ENCODE measurements at places on chromosomes 11 and 22. TPM values are rescaled to one million over a fixed set of nuclear protein-coding genes. Genes with fewer than 3 reads are reported as not detected.
A peak's percentile ranks its signal among the peaks of the same experiment; 100 is the strongest.

GRCh38 chr11:44944181-44944852 is 6.4 kb downstream of the TP53I11 start:
- no peaks in the 10 kb centered on the region for H3K36me3 ChIP-seq
- peak overlapping the region; percentile 71 for H3K27ac ChIP-seq
- H3K27me3 ChIP-seq = no peaks in the 10 kb centered on the region
- DNase-seq = no peak
- no peak overlapping the region for H3K4me3 ChIP-seq
- peaks cover 19% of the 10 kb centered on the region for H3K4me1 ChIP-seq

DNA sequence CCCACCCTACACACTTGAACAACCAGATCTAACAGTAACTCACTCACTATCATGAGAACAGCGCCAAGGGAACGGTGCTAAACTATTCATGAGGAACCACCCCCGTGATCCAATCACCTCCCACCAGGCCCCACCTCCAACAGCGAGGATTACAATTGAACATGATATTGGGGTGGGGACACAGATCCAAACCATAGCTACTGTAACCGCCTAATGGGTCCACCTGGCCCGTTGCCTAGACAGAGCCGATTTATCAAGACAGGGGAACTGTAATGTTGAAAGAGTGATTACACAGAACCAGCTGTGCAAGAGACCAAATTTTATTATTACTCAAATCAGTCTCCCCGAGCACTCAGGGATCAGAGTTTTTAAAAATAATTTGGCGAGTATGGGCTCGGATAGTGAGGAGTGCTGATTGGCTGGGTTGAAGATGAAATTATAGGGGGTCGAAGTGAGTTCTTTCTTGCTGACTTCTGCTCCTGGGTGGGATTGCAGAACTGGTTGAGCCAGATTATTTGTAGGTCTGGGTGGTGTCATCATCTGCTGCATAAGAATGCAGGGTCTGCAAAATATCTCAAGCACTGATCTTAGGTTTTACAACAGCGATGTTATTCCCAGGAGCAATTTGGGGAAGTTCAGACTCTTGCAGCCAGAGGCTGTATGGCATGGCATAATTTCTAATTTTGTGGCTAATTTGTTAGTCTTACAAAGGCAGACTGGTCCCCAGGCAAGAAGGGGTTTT is 17.9 kb upstream of the ZC3H12C start:
- H3K27ac ChIP-seq = no peak overlapping the region
- H3K4me1 ChIP-seq = no peaks in the 10 kb centered on the region
- no peak for DNase-seq
- H3K36me3 ChIP-seq = no peaks in the 10 kb centered on the region

GRCh38 chr11:119483881-119484371 is 61.0 kb upstream of the THY1 start:
- H3K36me3 ChIP-seq = no peaks in the 10 kb centered on the region
- peaks cover 4% of the 10 kb centered on the region for H3K4me1 ChIP-seq
- H3K27me3 ChIP-seq = no peaks in the 10 kb centered on the region
- DNase-seq = no peak

GRCh38 chr11:64661614-64662013 is 61.4 kb downstream of the NRXN2 start:
- H3K36me3 ChIP-seq = no peaks in the 10 kb centered on the region
- no peaks in the 10 kb centered on the region for H3K4me1 ChIP-seq
- no peak overlapping the region for H3K27ac ChIP-seq
- no peak for DNase-seq

GRCh38 chr11:2328021-2328420 is 26.2 kb downstream of the TSPAN32 start:
- H3K36me3 ChIP-seq = no peaks in the 10 kb centered on the region
- no peak overlapping the region for H3K27ac ChIP-seq
- no peaks in the 10 kb centered on the region for H3K27me3 ChIP-seq
- peaks cover 4% of the 10 kb centered on the region for H3K4me1 ChIP-seq
- no peak overlapping the region for H3K4me3 ChIP-seq

The GRIK4 gene
- 0.42 TPM for total RNA-seq
